CD4-positive, alpha-beta memory T cell (primary cell): ENCODE measurements at places on chromosomes 7 and 10.

DNA sequence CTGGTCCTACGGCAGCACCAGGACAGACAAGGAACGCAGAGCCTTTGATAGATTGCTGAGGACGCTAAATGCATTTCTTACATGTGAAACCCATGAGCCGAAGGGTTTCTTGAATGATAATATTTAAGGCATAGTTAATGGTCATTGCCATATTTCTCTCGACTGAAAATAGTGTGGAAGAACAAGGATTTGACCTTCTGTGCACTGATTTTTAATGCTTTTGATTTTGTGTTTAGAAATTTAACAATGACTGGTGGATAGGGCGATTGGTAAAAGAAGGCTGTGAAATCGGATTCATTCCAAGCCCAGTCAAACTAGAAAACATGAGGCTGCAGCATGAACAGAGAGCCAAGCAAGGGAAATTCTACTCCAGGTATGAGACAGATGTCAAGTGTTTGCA lies 150.8 kb downstream of the NSUN6 start:
- DNase-seq, result no peak

DNA sequence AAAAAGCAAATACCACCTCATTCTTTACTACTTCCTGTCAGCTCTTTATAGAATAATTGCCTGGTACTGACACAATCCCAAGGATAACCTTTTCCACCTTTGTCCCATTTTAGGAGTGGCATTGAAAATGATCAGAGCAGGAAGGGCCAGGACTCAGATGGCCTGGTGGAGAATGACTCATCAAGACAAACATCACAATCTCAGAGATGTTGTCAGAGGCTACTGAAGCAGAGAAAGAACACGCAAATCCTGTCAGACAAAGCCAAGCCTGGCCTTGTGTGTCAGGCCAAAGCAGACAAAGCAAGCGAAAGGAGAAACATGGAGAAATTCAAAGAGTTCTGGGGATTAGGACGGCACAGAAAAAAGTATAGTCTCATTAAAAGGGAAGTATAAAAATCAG lies 40.9 kb downstream of the NSUN6 start:
- DNase-seq, result no peak

DNA sequence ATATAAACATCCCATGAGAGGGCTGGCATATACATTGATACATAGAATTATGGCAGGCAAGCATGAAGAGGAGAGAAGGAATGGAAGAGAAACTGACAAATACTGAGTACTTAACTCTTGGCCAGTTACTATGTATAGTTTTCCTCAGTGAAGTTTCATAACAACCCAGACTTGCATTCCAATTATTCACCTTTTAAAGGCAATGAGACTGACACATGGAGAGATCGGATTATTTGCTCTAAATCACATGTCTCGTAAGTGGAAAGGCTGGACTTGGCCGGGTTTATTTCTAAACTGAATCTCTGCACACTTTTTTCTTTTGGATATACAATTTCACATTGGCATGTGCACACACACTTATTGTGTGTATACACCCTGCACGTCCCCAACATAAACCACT lies 548.3 kb downstream of the PHTF2 start:
- DNase-seq, result no peak

GRCh38 chr7:77409739-77410547 lies 6.2 kb downstream of the GSAP start:
- no peak for DNase-seq

DNA sequence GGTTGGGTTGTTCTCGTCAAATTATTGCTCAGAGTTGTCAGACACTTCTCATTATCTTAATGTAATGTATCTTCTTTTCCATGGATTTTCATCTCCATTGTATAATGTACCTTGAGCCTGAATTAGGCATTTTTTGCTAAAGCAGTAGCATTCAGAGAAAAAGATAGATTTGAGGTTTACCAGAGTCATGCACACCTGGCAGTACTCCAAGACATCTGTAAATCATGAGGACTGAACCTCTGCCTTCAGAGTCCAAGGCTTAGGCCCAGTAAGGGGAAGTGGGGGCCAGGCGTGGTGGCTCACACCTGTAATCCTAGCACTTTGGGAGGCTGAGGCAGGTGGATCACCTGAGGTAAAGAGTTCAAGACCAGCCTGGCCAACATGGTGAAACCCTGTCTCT lies 624.3 kb upstream of the MBL2 start:
- no peak for DNase-seq

- no peak for DNase-seq
Measured at GRCh38 chr10:64486149-64486548, 964.9 kb downstream of the REEP3 start.

DNA sequence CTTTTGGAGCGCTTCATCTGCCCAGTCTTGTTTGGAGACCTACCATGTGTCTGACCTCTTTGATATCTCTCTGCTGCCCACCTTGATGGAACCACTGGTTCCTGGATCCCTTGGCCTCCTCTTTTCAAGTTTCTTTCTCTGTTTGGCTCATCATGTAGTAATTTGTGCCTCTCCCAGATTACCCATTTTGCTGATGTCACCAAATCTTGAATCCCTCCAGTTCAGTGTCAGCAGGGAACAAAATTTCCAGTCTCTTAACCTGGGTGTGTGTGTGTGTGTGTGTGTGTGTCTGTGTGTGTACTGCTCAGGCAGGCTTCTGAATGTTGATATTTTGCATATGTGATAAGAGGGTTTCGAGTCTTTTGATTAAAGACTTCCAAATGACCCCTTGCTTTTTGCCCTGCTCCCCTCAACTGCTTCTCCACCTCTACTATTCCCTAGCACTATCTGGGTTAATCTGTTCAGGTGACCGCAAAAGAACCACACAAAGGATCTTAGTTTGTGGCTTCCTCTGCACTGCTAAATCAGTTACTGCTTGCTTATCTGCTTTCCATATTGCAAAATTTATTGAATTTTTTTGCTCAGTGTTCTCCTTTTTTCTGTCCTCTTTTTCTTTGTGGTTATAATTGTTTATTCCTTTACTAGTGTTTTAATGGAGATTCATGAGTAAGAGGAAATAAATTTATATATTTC lies 25.7 kb downstream of the MYO3A start:
- DNase-seq, result no peak

DNA sequence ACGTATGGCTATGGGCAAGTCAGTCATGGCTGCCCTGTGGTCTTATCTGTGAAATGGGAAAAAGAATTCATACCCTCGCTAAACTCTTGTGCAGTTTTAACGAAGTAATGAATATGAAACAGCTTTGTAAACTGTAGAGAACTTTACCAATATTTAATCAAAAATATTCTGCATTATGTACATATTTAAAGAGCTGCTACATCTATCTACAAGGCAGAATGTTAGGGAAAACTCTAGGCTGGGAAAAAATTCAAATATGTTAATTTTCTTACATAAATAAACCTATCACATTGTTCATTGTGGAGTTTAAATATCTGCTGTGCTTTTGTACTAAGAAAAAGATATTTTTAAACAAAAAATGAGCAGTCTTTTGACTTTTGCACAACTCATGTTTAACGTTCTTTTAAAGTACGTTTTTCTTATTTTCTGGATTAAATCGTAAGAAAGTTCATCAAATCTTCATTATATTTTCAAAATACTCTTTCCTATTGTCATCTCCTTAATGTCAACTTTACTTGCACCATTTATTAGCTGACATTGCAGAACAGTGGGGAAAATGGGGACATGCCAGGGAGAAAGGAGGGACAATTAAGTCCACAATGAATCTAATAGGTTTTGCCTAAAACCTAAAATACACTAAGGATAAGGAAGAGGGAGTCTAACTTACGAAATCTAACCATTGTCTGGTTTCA lies 57.5 kb downstream of the ICA1 start:
- no peak for DNase-seq
